ENCODE measurements at places on chromosomes 2 and 18.
A peak's percentile ranks its signal among the peaks of the same experiment; 100 is the strongest.

DNA sequence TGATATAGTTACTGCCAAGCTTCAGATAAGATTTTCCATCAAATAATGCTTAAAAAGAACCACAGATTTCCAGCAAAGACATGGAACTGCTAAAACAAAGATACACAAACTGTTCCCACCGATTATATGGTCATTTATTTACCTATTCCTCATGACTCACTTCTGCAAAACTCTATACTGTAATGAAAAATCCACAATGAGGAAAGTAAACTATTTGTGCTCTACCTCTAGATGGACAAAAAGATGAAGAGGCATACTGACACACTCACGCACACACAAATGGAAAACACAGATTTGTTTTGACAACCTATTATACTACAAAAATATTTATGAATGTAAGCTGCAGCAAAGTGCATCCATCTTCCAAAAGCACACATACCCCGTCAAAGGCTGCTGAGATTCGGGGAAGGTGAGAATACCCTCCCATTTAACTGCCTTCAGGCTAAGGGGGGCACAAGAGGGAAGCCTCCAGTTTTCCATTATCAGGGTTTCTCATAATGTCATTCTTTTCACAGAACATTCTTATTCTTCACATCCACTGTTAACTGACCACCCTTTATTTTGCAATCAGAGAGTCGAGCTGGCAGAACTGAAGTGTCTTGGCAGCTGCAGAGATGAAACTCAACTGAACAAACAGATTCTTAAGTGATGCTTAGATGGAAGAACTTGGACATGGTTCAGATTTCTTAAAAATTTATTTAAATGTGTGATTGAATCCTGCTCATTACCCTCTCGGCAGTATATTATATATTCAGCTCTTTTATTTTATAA lies 115.9 kb upstream of the TANK start:
- no peak for DNase-seq

- DNase-seq, result no peak
These were observed 557 bp upstream of the E2F6 start for GRCh38 chr2:11466307-11467128.

GRCh38 chr18:40046596-40046995 lies 1908.4 kb upstream of the PIK3C3 start:
- no peak for DNase-seq

GRCh38 chr2:2890901-2891300 lies 486.7 kb downstream of the EIPR1 start:
- no peak for DNase-seq

- DNase-seq, result no peak
These were observed 258.1 kb downstream of the ALK start for GRCh38 chr2:29663268-29663667.

DNA sequence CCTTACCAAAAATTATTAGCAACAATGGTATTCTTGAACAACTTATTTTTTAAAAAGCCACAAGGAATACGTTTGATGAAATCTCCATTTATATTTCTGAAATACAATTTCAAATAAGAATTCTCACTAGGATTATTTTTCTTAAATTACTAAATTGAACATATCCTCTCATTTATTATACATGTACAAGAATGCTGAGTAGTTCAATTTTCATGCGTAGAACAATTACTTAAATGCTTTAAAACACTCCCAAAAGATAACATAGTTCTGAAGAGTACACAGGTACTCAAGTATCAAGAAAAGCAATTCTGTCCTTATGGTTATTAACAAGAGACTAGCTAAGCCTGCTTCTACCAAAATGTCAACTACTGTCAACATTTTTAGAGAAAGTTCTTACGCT lies 268.1 kb downstream of the ZNF385B start:
- DNase-seq, result no peak

- no peak for DNase-seq
These were observed 141.4 kb downstream of the TNS1 start for GRCh38 chr2:217861334-217861877.

DNA sequence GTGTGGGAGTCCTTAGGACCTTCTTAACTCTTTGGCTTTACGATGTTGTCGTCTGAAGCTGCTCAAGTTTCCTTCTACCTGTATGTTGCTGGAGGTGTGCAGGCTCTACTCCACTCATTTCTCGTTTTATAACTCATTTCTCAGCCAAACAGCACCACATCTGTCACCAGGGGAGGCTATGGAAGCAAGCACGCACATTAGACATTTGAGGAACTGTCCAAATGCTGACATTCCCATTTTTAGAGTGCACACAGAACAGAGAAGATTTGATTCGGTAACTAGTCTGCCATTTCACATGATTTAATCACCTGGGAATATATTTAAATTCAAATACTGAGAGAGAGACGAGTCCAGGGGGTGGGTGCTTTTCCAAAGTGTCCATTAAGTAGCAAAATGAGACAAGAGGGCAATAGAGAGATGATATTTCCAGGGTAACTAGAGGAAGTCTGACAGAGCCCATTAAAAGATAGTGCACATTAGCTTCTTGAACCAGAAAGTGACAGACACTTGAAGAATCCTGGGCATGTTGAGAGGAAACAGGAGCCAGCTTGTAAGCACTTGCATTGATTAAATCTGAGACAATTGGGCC lies 793.3 kb downstream of the TDRD15 start:
- no peak for DNase-seq

DNA sequence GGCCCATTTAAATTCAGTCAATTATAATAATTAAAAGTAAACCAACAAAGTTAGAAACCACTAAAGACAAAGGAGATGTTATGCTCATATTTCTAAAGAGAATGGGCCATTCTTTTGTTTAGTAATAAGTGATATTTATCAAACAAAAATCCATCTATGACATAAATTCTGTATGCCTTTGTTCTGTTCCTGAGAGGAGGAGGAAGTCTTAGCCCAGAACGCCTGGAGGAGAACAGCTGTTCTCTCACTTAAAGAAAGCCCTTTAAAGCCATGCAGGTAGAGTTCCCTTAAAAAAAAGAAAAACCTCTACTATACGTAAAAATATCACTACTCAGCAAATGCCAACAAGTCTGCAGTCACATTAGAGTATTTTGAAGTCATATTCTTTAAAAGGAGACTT lies 15.5 kb downstream of the LAMA1 start:
- no peak for DNase-seq

- no peak for DNase-seq
These were observed at the start of gene DLGAP1 for GRCh38 chr18:4455113-4455811. DLGAP1 (minus strand) TSS chr18:4455307.

DNA sequence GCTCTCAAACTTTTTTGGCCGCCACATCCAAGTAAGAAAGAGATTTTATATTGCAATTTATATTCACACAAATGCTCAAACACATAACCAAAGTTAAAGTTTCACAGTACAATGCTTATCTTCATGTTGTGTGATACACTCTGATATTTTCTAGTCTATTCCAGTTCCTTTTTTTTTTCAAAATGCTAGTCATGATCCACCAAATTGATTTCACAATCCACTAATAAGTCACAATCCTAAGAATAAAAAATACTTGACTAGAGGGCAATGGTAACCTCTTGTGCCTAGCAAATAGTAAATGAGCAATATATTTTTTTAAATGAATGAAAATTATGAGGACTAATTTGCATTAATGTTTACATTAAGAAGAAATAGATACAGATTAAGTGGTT lies 5.8 kb upstream of the PTPN4 start:
- no peak for DNase-seq

- peak; percentile 27 for DNase-seq
These were observed 24.6 kb downstream of the NRP2 start for GRCh38 chr2:205706769-205707381.

- DNase-seq, result no peak
These were observed 35.6 kb upstream of the ASNSD1 start for GRCh38 chr2:189625636-189626035.

- DNase-seq, result no peak
These were observed 54.0 kb upstream of the PGAP1 start for GRCh38 chr2:196980473-196980872.

GRCh38 chr18:10936176-10937053 lies 213.0 kb downstream of the PIEZO2 start:
- no peak for DNase-seq

GRCh38 chr2:48906633-48907032 lies 151.1 kb upstream of the LHCGR start:
- no peak for DNase-seq

DNA sequence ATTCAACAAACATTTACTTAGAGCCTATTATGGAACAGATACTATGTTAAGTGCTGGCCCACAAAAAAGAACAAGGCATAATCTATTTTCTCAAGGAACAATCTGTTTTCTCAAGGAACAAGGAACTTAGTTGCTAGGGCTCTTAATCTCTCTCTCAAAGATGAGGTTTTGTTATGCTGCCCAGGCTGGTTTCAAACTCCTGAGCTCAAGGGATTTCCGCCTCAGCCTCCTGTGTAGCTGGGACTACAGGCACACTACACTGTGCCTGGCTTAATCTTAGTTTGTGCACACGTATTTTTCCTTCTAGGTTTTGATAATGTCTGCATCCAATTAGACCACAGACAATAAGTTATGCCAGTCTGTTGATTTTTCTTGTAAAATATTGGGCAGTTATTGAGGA lies 89.5 kb downstream of the PTH2R start:
- DNase-seq, result no peak

DNA sequence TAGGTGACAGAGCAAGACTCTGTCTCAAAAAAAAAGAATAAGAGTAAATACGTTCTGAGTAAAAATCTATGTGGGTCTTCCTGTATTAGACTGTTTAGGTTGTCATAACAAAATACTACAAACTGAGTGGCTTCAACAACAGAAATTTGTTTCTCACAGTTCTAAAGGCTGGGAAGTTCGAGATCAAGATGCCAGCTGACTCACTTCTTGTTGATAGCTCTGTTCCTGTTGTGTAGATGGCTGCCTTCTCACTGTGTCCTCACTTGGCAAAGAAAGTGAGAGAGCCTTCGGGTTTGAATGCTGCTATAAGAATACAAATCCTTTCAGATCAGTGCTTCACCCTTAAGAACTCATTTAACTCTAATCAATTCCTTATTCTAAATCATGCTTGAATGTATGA lies 430.0 kb upstream of the VWC2L start:
- no peak for DNase-seq

DNA sequence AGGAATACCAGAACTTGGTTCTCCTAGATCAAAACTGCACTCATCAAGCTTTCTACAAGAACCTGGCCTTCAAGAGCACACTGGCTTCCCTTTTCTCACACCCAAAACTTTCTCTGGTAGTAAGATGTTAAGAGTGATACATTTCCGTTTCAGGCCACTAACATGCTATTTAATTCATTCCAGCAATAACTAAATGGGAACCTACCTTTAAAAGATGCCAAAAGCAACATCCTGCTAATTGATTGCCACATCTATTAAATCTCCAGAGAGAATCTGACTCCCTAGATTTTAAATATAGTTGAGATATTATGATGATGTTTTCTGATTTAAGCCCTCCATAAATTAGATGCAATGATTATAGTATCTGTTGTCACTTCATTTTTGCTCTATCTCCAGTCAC lies 71.6 kb downstream of the KCTD18 start:
- DNase-seq, result no peak

GRCh38 chr2:206482123-206482522 lies 38.8 kb downstream of the ADAM23 start:
- no peak for DNase-seq

DNA sequence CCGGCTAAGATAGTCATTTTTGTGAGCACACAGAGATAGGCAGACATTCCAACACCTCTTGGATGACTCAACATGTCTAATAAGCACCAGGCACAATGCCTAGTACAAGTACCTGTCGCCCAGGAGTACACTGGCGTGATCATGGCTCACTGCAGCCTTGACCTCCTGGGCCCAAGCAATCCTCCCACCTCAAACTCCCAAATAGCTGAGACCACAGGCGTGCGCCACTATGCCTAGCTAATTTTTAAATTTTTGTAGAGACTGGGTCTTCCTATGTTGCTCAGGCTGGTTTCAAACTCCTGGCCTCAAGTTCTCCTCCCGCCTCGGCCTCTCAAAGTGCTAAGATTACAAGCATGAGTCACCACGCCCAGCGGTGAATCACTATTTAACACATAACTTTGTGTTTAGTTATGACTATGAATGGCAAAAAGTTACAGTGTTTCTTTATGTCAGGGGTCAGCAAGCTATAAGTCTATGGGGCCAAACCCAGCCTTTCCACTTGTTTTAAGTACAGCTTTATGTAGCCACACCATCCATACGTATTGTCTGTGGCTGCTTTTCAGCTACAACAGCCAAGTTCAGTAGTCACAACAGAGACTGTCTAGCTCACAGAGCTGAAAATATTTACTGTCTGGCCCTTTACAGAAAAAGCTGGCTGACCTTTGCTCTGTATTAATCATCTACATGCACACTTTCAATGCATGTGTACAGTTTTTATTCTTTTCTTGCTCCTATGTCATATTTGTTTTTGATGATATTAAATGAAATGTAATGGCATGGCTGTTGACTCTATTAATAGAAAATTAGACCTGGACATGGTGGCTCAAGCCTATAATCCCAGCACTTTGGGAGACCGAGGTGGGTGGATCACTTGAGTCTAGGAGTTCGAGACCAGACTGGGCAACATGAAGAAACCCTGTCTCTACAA lies 18.7 kb downstream of the ORC2 start:
- DNase-seq, result peak; percentile 72

DNA sequence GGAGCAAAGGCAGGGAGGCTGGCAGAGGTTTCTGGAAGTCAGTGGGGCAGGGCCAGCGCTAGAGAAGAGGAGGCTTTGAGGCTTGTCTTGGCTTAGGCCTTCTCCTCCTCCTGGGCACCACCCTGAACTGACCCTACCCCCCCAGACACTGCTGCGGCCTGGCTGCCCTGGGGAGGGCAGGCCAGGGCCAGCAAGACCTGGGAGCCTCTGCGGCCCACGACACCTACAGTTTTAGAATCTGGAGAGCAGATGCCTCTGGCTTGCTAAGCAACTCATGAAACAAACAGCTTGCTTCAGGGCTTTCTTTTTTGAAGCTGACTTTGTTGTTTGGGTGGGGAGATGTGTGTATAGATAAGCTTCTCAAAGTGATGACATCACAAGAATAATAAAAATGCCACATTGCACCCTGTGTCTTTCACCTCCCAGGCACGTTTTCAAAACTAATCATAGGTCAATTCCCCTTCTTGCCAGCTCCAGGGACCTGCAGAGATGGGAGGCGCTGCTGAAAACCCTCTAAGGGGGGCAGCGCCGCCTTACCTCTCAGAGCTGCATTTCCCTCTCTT lies 46.2 kb upstream of the SMAD7 start:
- no peak for DNase-seq

DNA sequence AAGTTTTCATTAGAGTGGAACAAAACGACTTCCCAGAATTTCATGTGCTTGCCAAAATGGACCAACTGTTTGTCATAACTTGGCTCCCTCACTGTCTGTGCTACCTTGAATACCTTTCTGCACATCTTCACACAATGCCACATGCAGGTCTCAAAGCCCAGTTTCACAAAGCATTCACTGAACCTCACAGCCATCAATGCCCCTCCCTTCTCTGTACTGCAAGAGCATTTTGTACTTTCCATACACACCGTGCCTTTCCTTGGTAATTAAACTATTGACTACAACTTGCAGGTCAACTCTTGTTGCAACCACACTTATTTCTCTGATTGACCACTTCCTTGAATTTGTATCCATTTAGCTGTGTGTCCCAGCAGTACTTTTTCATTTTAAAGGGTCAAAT lies 50.5 kb downstream of the PAX3 start:
- no peak for DNase-seq

Data from stimulated activated CD4-positive, alpha-beta T cell treated with anti-CD3 and anti-CD28 coated beads, Interleukin-4, amount 100 ng/mL, for 48 hours (primary cell).